ENCODE measurements at places on chromosomes 1 and 21. TPM values are rescaled to one million over a fixed set of nuclear protein-coding genes. Genes with fewer than 3 reads are reported as not detected.

GRCh38 chr1:230400007-230400344 lies 26.2 kb downstream of the PGBD5 start:
- no peak for DNase-seq

Gene MYOM3
- total RNA-seq, result 20.7 TPM

Gene MCOLN2
- not detected for total RNA-seq

DNA sequence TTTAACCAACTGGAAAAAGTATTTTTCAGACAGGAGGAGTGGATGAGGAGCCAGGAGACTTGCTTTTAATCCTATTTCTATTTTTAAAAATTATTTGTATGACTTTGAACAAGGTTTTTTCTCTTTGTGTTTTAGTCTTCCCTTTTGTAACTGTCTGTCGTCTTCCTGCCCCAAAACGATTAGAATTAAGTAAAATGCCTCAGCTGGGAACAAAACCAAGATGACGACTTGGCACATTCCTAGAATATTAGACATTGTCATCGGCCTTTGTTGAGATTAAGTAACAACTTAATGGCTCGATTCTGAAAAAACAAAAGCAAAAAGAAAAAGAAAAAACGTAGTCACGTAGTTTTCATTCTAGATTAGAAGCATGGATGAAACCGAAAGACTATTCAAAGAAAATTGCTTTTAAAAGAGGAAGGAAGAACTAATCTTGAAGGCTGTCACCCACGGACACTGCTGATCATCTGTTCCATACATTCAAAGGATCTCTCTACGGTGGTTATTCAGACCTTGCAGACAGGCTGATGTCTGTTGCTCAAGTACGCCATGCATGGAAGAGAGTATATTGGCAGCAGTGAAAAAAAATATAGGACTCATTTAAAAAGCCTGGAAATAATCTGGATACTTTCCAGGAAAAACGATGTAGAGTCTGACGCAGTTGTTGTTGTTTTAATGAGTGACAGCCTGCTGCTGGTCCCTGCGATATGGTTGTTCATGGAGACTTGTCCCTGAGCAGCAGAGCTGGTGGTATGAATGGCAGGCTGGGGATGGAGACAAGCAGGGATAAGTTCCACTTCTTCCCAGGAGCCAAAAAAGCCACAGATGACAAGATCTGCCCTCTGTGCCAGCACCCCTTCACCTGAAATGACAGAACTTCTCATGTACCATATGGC lies 16.8 kb downstream of the GNG4 start:
- no peak for DNase-seq

DNA sequence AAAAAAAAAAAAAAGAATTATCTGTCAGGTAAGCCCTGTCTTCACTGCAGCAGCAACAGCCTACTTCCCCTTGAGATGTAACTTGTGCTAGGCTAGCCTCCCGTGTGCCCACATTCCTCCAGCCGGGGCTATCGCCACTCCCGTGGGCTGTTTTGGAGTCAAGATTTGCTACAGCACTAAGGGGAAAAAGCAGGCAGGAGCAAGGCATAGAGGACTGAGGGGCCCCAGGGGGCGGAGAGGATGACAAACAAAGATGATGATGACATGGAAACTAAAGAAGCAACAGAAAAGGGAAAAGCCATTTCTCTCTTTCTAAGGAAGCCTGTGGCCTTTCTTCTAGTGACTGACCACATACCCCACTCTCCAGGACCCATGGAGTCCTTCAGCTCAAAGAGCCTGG lies 1.9 kb downstream of the TNFAIP8L2 start:
- no peak for DNase-seq

DNA sequence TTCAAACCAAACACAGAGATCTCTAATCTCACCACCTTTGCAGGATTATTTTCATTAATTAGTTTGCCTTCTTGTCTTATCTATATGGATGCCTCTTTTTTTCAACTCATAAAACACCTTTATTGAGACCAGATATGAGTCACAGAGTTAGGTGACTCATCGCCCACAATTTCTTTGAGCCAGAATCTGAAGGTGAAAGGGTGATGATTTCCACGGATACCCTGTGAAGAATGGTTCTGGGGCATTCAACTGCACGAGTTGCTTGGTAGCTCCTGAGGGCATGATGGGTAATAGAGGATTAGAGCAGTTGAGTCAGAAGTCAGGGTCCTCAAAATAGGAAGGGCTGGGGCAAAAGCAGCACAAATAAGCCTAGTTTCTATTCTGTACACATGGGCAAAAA lies 128.2 kb downstream of the TBX19 start:
- DNase-seq, result peak; percentile 67

- DNase-seq, result no peak
These were observed 50.6 kb downstream of the ROR1 start for GRCh38 chr1:63824451-63824850.

DNA sequence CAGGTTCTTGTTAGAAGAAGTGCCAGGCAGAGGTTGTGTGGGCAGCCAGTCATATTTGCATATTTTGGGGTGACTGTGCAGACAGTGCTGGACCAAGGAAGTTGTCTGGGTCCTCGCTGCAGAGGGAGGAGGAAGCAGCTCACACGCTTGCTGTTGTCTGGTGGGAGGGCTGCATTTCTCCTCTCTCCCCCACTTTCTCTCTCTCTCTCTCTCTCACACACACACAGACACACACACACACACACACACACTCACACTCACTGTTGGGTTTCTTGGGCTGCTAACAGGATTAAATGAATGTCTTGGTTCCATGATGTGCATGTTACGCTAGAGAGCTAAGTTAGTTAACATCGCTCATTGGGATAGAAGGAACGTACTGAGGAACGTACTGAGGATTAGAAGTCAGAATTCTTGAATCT lies 72.9 kb downstream of the AGPAT3 start:
- DNase-seq, result no peak

Gene OLIG2
- not detected for total RNA-seq

GRCh38 chr1:71630073-71630472 lies 549.2 kb upstream of the ZRANB2 start:
- DNase-seq, result no peak

GRCh38 chr21:44681152-44681551 lies 811 bp downstream of the KRTAP12-1 start:
- DNase-seq, result no peak

- no peak for DNase-seq
These were observed 1058.1 kb upstream of the TMPRSS15 start for GRCh38 chr21:19461481-19462205.

GRCh38 chr1:221981461-221981860 lies 239.6 kb upstream of the DUSP10 start:
- DNase-seq, result no peak

Gene C1orf159
- 61.4 TPM for total RNA-seq

- DNase-seq, result no peak
These were observed 367.6 kb downstream of the HLX start for GRCh38 chr1:221246628-221247415.
